EL (cell line): ENCODE measurements at places on chromosomes 5 and 9.

GRCh38 chr5:654071-654778 lies 38.9 kb downstream of the TPPP start:
- no peak for DNase-seq

DNA sequence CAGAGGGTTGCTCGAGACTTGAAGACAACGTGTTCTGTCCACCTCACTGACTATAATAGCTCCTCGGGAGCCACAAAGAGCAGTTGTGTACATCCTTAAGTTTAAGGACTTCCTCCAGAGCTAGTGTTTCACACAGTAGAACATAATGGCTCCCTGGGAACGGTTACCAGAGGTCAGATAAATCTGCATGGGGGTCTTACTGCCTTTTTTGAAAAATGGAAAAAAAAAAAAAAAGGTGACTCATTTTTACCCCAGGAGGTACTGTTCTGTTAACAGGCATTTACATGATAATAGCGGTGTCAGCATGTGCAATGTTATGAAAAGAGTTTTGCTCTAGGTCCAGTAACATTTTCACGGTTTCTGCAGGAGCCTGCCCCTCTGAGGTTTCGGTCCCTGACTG lies 498.9 kb upstream of the WWC1 start:
- DNase-seq: no peak

DNA sequence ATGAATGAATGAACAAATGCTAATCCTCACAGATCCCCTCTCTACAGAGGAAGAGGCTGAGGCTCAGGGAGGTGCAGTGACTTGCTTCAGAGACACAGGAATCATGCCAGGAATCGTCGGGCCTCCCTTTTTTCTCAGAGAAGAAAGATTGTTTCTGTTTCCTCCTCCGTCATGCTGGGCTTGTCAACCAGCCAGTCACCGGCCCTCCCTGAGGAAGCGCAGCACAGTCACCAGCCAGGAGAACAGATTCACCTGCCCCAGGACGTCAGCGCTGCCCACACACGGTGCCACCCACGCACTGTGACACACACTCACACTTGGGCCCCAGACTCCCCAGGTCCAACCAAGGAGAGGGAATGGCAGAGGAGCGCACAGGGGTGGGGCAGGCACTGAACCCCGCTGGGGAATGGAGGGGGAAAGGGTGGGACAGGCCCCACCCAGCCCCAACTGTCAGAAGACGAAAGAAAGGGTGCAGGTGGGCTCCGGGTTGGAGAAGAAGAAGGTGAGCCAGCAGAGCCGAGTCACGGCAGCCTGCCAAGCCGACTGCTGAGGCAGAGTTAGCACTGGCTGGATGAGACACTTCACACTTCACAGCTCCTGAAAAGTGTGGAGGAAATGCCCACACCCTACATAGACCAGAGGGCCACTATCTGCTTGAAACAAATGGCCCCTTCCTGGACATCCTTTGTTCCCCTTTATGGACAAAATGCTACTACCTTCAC lies 13.8 kb upstream of the ERGIC1 start:
- no peak for DNase-seq

DNA sequence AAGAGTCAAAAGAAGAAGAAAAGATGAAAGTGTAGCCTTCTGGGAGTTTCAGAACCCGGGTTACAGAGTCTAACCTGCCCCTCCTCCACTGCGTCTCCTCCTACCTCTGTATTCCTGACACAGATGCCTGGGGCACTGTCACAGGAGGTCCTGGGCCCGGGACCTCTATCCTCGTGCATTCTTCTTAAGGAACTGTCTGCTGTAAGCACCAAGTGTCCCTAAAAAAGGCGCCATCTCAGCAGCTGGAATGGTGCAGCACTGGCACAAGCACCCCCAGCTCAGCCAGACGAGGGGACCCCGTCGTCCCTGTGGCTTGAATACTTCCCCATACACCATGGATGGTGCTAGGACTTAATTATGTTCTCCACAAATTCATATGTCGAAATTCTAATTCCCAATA lies 35.8 kb upstream of the MVB12B start:
- no peak for DNase-seq

DNA sequence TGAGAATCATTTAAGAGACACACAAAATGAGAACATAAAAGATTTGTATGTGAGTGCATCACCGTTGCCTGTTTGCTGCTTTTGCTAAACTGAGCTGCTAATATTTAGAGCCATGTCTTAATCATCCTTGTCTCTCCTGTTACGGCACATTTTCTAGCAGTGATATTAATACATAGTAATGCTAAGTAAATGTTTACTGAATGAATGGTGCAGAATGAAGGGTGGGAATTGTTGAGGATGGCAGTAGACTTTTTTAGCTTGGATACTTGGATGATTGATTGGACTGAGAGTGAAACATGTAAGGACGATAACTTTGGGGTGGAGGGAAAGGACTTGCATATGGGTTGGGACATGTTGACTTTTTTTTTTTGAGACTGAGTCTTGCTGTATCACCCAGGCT lies 102.3 kb upstream of the ABCA1 start:
- DNase-seq: no peak

- no peak for DNase-seq
Measured at GRCh38 chr5:92640340-92640739, 940.7 kb downstream of the NR2F1-AS1 start.
